CD4-positive, alpha-beta T cell treated with Interleukin-15 for 4 hours (primary cell): ENCODE measurements at places on chromosomes 16 and 17.

GRCh38 chr16:74497761-74498160, 76.5 kb upstream of the CLEC18B start:
- no peak for DNase-seq

DNA sequence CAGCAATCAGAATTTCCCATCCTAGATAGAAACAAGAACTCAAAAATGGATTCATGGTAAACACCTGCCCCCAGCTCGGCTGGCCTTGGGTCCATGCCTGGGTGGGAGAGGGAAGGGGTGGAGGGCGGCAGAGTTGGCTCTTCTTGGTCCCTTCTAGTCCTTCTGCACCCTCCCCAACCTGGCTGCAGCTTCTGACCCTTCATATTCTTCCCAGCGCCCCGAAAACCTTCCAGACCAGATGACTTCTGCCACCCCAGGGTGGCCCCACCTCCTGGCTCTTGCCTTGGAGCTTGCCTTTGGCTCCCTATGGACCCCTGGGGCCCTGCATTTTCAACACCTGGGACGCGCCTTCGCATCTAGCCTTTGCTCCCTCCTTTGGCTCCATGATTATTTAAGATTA, 5.4 kb upstream of the GJD3 start:
- no peak for DNase-seq

- no peak for DNase-seq
Measured at GRCh38 chr16:11470676-11471415, 115.9 kb downstream of the LITAF start.

GRCh38 chr17:18194804-18195203, 11.2 kb downstream of the ALKBH5 start:
- DNase-seq = no peak

- no peak for DNase-seq
Measured at GRCh38 chr16:88369447-88370008, 13.2 kb upstream of the ZNF469 start.

DNA sequence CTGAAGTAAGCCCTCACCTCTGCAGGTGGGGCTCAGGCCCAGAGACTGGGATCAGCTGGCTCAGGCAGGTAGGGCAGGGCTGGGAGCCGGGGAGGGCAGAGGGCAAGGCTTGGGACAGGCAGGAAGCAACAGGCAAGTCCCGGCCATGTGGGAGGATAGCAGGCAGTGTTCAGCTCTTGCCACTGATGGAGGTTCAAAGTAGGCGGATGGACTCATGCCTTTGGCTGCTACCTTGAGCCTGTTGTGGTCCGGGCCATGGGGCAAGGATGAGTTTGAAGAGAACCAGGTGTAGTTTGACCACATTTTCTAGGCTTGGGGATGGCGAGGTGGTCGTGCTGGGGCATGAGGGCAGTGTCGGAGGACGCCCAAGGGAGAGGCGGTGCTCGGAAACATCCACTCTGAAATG, 2.7 kb downstream of the PRCD start:
- DNase-seq = no peak
